Stimulated activated CD4-positive, alpha-beta T cell treated with anti-CD3 and anti-CD28 coated beads, Interleukin-1b, Interleukin-23, amount 100 ng/mL, for 1 hour (primary cell): ENCODE measurements at places on chromosomes 12 and 14.

- DNase-seq: no peak
Measured at GRCh38 chr12:78612190-78612589, 252.4 kb upstream of the SYT1 start.

DNA sequence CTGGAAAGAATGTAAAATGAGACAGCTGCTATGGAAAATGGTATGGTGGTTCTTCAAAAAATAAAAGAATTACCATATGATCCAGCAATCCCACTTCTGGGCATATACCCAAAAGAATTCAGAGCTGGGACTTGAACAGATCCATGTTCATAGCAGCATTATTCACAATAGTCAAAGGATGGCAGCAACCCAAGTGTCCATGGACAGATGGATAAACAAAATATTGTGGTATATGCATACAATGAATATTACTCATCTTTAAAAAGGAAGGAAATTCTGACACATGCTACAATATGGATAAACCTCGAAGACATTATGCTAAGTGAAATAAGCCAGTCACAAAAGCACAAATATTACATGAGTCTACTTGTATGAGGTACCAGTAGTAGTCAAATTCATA is 9.1 kb downstream of the RAB2B start:
- DNase-seq: no peak

DNA sequence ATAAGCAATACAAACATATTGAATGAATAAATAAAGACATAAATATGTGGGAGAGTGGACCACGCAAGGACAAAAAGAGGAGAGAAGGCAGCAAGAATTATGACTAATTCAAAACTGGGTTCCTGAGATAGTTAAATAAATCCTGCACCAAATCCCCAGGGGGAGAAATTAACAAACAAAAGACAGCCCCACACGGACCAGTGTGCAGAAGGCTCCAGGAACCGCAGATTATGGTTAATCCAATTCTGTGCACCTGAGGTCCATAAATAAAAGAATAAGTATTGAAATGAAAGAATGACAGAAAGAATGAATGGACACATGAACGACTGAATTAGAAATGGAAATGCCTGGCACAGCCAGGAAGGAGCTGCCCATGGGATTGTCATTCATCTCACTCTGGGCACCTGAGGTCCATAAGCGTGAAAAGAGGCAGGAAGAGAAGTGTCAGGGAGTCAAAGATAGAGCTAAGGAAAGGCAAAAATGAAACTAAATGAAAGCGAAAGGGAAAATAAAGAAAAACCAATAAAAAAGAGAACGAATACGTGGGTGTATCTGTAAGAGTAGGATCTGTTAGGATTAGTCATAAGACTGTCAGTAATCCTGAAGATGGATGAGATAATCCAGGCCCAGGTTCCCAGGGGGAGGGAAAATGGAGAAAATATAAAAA is 23.3 kb downstream of the MEG3 start:
- DNase-seq: no peak

GRCh38 chr12:123998991-123999359 is 26.0 kb downstream of the ZNF664 start:
- no peak for DNase-seq

GRCh38 chr12:128103152-128103551 is 163.8 kb upstream of the TMEM132C start:
- DNase-seq: no peak

DNA sequence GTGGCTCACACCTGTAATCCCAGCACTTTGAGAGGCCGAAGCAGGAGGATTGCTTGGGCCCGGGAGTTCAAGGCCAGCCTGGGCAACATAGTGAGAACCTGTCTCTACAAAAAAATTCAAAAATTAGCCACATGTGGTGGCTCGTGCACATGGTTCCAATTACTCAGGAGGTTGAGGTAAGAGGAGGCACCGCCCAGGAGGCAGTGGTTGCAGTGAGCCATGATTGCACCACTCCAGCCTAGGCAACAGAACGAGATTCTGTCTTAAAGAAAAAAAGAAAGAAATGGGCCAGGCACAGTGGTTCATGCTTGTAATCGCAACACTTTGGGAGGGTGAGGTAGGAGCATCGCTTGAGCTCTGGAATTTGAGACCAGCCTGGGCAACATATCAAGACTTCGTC is 33.5 kb downstream of the MAP1LC3B2 start:
- no peak for DNase-seq

GRCh38 chr14:81765651-81766275 is 232.1 kb upstream of the SEL1L start:
- DNase-seq: no peak

DNA sequence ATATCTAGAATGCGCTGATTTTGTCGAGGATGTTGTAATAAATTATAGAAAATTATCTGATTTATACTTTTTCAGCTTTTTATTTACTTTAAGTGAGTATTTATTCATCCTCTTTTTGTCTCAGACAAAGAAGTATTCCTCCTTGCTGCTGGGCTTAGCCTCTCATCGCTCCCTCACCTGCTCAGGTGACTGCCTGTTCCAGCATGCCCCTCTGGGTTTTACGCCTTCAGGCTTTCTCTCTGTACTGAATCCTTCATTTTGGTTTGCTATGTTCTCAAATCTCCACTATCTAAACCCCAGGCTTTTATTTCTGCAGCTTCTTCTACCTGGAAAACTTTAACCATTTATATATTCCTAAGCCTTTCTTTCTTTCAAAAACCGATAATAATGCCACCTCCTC is 1650.9 kb upstream of the SEL1L start:
- no peak for DNase-seq
